AG10803 (cell line): ENCODE measurements at places on chromosomes 3 and 15.

- peak; percentile 80 for DNase-seq
Observed at GRCh38 chr15:52481915-52482314, 46.8 kb downstream of the MYO5A start.

GRCh38 chr3:136464502-136464901 lies 214.4 kb downstream of the PCCB start:
- DNase-seq: peak; percentile 35

DNA sequence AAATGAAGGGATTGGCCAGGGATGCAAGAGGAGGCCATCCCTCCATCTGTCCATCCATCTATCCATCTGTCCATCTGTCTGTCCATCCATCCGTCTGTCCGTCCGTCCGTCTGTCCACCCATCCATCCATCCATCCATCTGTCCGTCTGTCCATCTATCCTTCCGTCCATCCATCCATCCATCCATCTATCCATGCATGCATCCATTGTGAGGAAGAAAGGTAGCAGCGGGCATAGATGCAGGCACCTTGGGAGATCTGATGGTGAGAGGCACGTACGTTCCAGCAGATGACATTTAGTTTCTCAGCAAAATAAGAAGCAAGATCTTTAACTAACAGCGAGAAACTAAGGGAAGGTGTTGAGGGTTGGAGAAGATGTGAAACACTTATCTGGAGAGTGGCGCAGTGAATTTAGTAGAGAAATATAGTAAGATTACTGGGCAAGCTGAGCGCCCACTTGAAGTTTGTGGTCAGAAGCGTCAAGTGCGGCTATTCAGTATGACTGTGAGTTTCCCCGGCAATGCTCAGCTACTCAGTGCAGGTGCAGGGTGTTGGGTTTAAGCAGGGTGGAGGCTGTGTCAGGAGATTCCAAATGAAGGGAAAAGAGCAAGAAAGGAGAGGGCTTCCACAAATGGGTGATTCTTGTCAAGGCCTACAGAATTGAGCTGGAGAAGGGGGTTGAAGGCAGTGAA lies 22.4 kb upstream of the SRP14 start:
- no peak for DNase-seq

- DNase-seq: no peak
Observed at GRCh38 chr3:180408654-180409053, 193.3 kb upstream of the TTC14 start.

GRCh38 chr3:46114323-46114988 lies 87.2 kb upstream of the XCR1 start:
- peak; percentile 87 for DNase-seq
